ENCODE measurements at places on chromosomes 4 and X.

GRCh38 chr4:180280076-180280475 lies 1963.1 kb upstream of the TENM3 start:
- no peak for DNase-seq

GRCh38 chr4:94430406-94430805 lies 21.3 kb upstream of the PDLIM5 start:
- DNase-seq = no peak

DNA sequence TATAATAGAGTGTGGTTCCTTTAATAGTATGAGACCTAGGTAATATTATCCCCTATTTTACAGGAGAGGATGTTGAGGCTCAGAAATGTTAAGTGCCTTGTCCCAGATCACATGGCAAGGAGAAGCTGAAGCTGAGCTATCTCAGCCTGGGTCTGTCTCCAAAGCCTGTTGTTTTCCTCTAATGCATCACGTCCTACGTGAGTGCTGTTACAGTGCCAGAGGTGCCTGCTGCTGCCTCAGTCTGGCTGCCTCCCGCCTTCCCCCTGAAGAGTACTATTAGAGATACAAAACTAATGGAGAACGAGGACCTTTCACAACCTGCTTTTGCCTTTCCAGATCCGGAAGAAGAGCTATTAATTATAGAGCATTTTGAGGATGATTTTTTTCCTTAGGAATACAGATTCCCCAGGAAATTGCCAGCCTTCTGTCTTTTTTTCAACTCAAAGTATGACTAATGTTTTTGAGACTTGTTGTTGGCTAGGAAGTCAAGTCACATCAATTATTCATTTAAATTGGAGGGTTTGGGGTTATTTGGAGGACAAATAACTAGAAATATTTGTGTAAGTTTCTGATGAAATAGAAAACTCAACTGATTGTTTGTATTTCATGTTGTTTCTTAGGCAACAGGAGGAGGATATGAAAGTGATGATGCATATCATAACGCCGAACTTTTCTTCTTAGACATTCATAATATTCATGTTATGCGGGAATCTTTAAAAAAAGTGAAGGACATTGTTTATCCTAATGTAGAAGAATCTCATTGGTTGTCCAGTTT lies 43.9 kb upstream of the MTMR1 start:
- DNase-seq = peak; percentile 27

- no peak for DNase-seq
These were observed 71.7 kb downstream of the ENOX2 start for GRCh38 chrX:130831347-130831722.

GRCh38 chr4:48668254-48669017 lies 111.6 kb downstream of the FRYL start:
- no peak for DNase-seq

DNA sequence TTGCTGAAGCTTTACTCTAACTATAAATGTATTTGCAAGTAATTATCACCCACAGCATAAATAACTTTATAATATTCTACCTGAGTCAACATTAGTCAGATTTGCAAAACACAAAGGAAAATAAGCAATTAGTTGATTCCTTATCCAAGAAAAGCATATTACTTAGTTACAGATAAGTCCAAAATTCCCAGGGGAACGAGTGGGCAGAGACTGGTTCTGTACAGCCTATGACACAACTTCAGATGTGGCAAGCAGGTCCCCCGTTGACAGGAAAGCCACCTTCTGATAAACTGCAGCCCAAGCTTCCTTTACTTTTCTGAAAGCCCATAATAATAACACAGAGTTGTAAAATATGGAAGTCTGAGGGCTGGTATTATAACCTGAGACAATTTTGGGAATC lies 62.4 kb upstream of the NDP start:
- DNase-seq = no peak

DNA sequence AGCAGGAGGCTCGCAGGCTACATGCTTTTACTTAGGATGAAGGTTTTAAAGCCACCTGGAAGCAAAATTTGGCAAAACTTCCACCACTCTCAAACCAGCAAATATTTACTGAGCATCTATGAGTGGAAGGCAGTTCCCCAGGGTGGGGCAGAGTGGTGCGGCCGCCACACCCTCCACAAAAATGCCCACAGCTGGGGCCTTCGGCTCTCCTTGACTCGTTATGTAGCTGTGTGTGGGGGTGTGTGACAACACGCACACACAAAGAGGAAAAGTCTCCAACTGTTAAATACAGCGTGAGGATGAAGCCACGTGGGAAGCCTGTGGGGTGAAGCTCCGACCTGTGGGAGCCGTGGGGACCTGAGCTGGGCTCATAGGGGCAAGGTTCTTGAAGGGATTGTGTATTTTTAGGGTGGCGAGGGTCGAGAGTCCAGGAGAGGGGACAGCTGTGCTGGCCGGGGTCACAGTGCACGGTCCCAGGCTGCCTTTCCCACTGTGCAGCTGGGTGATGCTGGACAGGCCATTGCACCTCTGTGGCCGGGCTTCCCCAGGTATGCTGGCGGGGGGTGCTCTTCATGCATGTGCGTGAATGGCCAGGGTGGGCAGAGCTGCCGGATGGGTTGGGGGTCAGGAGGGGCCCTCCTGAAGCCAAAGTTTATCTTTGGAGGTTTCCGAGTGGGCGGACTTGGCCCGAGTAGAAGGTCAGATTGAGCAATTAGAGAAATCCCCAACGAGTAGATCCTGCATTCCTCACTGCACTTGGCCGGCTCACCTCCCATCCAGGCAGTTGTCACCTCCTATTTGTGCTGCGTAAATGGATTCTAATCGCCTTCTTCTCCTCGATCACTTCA lies 25.4 kb downstream of the SORCS2 start:
- DNase-seq = no peak

- DNase-seq = peak; percentile 3
These were observed 173.8 kb downstream of the NSUN7 start for GRCh38 chr4:40923316-40924095.

GRCh38 chrX:136452614-136453013 lies 35.1 kb upstream of the BRS3 start:
- DNase-seq = no peak

- DNase-seq = no peak
These were observed 476.8 kb downstream of the GABRG1 start for GRCh38 chr4:45646885-45647590.

DNA sequence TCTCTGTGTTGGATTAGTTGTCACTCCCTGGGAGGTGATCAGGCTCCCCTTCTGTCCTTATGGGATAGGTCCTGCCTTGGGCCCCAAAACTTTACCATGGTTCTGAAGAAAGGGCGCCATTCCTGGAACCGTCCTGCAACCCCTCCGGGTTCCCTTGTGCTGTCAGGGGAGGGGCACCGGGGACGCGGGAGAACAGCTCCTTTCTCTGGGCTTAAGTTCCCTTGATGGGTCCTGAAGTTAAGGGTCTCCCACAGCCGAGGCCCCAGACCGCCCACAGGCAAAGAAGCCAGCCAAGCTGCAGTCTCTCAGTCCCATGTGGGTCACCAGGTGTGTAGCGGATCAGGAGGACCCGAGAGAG lies 44.8 kb downstream of the UGT2A3 start:
- DNase-seq = no peak

DNA sequence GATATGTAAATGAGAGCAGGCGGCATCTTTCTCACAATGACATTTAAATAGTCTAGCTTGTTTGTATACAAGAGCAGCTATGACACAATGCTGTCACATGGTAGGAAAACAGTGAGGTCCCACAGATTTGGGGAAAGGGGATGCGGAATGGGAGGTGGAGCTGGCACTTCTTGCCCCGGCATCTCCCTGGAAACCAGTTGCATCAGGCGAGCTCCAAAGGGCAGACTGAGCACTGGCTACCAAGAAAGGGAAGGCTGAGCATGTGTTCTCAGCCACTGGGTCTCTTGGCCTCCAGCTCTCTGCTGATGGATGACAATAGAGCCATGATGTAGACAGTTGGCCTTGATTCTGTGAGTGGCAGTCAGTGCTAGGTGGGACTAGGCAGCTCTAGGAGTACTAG lies 109.0 kb downstream of the UCHL1 start:
- DNase-seq = no peak

DNA sequence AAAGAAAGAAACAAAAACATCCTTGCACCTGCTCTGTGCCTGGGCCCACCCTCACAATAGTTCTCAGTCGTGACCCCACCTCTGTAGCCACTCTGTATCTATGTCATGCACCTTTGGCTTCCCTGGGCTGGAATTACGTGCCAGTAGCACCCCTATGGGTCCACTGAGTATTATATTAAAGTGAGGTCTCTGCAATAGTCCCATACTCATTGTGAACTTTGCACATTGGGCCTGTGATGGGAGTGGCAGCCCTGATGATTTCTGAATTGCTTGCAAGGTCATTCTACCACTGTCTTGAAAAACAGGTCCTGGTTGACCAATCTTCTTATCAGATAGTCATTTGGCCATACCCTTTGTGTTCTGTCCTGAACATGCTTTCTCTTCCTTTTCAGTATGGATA lies 1012.1 kb downstream of the RAB28 start:
- no peak for DNase-seq

DNA sequence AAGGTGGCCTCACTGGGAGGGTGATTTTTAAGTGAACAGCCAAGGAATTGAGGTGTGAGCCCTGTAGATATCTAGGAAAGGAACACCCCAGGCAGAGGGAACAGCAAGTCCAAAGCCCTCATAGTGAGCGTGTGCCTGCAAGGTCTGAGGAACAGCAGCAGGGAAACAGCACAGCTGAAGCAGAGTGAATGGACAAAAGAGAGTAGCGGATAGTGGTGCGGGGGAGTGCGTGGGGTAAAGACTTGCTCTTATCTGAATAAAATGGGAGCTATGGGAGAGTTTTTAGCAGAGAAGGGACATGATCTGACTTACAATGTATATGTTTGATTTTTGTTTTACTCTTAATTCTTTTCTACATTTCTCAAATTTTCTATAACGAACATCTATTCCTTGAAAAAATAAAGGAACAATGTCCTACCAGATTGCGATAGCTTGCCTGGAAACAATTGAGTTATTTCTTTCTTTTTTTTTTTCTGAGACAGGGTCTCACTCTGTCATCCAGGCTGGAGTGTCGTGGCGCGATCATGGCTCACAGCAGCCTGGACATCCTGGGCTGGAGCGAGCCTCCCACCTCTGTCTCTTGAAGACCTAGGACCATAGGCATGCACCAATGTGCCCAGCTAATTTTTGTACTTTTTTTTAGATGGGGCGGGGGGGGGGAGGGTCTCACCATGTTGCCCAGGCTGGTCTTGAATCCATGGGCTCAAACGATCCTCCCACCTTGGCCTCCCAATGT lies 19.5 kb upstream of the HADH start:
- DNase-seq = no peak

DNA sequence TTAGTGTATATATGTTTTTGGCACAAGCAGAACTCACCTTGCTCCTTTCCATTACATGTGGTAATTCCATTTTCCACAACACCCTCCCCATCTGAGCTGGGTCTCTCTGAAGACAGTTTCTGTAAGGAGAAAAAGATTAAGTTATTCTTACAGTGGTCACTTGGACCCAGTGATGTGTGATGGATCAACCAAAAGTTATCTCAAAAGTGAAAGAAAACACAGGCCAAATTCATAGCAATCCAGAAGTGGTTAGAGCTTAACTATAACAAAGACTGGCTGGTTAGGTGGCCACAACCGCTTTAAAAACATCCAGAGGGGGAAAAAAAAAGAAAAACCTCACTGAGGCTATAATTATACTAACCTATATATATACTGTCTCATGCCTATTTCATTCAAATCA lies 123.7 kb downstream of the AFAP1 start:
- no peak for DNase-seq

DNA sequence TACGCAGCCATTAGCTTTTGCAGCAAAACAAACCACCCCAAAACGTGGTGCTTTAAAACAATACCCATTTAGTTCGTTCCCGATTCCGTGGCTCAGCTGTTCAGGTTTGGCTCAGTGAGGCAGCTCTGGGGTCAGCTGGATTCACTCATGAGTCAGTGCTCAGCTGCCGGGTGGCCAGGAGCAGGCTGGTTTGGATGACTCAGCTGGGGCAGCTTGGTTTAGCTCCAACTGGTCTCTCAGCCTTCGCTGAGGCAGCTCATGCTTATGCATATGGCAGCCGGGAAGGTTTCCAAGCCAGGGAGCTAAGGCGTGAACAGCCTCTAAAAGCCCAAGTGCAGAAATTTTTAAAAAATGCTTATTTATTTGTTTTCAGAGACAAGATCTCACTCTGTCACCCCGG lies 13.3 kb upstream of the CD99 start:
- DNase-seq = no peak

- DNase-seq = no peak
These were observed 3.9 kb downstream of the KIT start for GRCh38 chr4:54661686-54662085.

- no peak for DNase-seq
These were observed 1755.5 kb downstream of the PCDH19 start for GRCh38 chrX:98654565-98654964.

GRCh38 chrX:136736690-136737089 lies 44.0 kb downstream of the ARHGEF6 start:
- DNase-seq = no peak
